ENCODE measurements at places on chromosomes 5 and 9.

- no peak for DNase-seq
Measured at GRCh38 chr5:56632939-56633338, 182.4 kb upstream of the MAP3K1 start.

DNA sequence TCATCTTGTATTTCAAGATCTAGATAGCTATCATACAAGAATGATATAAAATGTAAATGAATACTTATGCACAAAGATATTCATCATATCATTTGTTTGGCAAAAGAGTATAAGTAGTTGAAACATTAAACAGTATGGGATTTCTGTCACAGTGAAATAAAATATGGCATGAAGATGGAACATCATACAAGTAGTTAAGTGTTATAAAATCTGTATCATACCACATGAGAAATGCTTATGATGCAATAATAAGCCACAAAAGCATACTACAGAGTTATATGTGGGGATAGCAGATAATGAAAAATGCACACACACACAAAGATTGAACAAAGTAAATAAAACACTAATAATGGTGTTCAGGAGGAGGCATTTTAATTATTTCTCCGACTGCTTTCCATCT, 838.0 kb upstream of the DMAC1 start:
- no peak for DNase-seq

DNA sequence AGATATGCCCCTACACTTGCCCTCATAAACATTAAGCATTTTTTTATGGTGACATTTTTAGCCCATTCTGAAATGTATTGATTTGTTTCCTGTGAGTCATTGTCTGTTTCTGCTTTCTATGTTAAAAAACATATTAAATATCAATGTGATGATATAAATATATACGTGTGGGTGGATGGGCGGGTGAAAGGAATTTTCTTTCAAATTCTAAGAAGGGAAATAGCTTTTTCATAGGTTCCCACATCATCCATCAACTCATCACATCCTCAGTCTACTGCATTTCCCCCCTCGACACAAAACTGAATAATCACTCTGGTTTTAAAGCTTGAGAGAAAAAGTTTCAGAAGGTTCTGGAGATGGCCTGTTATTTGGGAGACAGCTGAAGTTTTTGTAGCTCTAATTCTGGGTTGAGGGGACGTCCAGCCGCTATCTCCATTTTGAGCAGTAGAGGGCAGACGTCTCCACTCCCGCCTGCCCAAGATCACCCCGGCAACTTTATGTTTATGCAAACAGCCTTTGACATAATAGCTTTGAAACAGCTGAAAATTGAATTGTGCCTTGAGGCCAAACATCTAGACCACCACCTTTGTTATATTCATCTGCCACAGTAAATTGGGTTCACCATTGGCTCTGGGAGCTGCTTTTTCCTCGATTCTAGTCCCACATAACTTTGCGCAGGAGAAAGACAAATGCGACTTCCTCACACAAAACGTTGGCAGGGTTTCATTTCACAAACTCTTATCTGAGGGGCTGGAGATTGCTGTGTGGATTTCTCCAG, 216.2 kb upstream of the CLINT1 start:
- DNase-seq: no peak

- DNase-seq: no peak
Measured at GRCh38 chr9:36818965-36819870, 214.8 kb downstream of the PAX5 start.

DNA sequence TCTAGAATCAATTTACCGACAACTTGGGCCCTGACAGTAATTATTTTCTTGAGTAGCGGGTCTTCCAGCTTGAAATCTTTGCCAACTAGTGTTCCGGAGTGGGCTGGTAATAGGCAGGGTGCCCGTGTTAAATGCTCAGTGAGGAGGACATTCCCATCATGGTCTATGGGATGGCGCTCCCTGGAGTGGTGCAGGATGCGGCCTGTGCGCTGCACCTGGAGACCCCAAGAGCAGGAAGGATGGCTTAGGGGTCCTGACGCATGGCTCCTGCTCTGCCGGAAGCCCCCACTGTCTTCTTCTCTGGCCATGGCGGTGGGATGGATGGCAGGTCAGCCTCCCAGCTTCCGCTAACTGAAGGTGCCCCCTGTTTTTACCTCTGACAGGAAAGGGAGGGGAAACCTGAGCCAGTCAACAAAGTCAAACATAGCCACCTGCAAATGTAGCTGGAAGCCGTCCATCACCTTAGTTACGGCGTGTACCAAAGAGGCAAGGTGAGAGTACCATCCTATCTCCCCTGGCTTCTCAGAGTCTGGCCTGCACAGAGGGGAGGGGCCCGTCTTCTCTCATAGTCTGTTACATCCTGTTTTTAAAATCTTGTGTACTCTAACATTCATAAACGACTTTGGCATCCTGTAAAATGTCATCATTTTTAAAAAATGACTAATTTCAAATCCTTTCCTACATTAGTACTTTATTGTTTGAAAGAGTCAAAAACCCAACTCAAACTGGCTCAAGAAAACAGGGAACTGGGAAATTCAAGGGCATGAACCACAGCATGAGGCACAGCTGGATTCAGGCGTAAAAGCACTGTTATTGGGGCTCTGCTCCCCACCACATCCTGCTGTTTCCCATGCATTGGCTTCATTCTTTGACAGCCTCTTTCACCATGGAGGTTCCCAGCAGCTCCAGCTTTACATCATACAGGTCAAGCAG, 28.5 kb upstream of the UNC5A start:
- no peak for DNase-seq

DNA sequence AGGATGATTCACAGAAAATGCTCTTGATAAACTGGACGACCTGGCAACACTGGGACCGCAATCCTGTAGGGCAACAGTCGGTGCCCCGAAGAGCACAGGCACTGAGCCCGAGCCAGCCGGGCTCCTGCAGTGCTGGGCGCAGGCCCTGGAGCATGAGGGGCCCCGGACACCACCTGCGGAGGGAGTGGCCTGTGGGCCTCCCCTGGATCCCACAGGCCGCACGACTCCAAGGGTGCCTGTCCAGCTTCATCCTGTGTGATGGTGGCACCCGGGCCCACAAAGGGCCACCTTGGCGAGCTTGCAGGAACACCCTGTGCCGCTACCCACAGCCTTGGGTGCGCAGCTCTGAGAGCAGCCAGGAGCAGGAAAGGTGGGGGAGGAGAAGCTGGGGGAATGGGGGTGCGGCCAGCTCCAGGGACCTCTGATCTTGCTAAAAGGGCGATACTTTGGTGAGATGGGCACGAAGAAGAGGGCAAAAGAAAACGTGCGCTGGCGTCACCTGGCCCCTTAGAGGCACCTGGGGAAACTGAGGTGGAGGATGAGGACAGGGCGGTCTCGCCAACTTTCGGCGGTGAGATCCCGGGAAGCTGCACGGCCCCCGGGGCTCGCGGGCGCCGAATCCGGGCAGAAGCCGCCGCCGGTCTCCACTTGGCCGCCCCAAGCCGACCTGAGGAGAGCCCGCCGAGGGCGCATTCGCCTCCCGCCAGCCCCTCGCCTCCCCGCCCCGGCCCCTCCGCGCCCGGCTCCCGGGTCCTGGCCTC, 722 bp downstream of the TBC1D9B start:
- DNase-seq: no peak

GRCh38 chr9:130843049-130843908, 8.2 kb downstream of the ABL1 start:
- no peak for DNase-seq

GRCh38 chr5:18652404-18653215, 1018.4 kb downstream of the TAF11L14 start:
- DNase-seq: no peak

- DNase-seq: no peak
Measured at GRCh38 chr9:127154390-127155191, 32.2 kb upstream of the ANGPTL2 start.

- no peak for DNase-seq
Measured at GRCh38 chr9:77020413-77021290, 1.2 kb downstream of the FOXB2 start.

DNA sequence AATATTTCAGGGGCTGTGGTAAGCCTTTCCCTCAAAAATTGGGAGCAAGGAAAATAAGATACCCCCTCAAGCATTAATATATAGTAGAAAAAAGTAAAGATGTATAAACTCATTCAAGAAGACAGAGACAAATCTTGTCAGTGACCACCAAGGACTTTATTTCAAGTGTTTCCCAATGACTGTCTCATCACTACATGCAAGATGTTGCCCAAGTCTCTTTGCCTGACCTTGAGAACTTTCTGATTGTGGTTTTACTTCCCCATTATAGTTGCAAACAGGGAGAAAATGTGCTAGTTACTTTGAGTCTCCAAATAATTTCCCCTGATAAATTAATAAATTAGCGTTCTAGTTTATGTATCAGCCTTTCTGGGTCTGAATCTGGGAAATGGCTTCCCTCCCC, 4.0 kb upstream of the SLC46A2 start:
- DNase-seq: no peak

- DNase-seq: no peak
Measured at GRCh38 chr9:1514776-1515363, 464.7 kb downstream of the DMRT2 start.

- no peak for DNase-seq
Measured at GRCh38 chr5:33690374-33691135, 201.2 kb downstream of the ADAMTS12 start.

DNA sequence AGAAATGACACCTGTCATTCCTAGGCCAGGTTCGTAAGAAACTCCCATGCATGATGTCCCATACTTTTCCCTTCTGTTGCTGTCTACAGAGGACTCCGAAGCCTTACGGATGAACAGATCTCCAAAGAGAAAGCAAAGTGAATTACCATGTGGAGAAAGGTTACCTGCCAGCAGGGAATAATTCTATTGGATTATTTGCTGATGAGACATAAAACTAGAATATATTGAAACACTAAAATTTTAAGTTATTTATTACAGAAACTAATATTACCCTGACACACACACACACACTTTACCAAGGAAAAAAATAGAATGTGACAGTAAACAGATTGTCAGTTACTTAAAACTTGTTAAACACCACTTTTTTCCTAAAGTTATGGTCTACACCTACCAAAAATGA, 452.7 kb upstream of the DAB2 start:
- no peak for DNase-seq

DNA sequence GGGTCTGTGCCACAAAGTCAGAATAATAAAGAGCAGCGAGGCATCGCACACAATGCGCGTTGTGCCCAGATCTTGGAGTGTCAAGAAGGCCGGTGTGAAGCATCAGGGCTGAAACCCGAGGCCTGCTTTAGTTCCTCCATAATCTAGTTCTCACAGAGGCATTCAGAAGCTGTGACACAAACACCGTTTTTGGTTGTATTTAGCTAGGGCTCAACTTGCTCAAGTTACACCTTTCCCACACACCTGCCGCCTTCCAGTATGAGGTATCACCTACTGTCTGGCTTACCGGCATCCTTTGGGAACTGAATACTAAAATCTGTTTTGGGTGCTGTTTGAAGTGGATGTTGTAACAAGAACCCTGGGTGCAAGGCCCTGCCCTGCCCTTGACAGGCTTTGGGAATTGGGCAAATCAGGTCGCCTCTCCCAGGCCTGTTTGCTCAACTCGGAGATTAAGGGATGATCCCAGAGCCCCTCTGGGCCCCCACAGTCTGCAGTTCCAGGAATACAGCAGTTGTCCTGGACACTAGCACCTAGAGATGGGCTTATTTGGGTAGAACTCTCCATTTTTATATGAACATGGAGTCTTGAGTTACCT, 27.0 kb downstream of the SLC25A25 start:
- DNase-seq: no peak

- no peak for DNase-seq
Measured at GRCh38 chr5:103402851-103403250, 144.3 kb downstream of the MACIR start.
